ENCODE measurements at places on chromosomes 4 and X. TPM values are rescaled to one million over a fixed set of nuclear protein-coding genes. Genes with fewer than 3 reads are reported as not detected.
A peak's percentile ranks its signal among the peaks of the same experiment; 100 is the strongest.

DNA sequence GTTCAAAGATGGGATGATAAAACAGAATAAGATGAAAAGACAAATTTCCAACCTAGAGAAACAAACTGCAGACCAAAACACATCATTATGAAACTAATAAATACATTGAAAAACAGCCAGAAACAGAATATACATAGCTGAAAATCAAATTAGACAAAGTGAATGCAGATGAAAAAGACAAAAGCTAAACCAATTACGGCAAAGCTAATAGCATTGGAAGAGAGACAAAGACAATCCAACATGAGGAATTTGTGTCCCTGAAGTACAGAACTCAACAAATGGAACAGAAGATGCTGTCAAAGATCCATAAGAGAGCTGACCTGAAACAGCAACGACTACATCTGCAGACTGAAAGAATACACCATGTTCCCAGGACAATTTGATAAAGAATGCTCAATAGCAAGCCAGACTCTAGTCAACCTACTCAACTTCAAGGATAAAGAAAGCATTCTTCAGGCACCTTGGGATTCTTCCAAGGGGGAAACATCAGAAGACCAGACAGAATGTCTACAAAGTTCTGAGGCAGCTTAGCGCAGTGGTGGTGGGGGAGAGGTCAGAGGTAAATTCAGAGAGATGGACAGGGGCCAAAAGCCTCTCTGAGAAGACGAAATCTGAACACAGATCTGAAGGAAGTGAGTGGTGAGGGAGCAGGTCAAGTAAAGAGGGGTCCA is 27.4 kb upstream of the IRAK1 start:
- DNase-seq: no peak

DNA sequence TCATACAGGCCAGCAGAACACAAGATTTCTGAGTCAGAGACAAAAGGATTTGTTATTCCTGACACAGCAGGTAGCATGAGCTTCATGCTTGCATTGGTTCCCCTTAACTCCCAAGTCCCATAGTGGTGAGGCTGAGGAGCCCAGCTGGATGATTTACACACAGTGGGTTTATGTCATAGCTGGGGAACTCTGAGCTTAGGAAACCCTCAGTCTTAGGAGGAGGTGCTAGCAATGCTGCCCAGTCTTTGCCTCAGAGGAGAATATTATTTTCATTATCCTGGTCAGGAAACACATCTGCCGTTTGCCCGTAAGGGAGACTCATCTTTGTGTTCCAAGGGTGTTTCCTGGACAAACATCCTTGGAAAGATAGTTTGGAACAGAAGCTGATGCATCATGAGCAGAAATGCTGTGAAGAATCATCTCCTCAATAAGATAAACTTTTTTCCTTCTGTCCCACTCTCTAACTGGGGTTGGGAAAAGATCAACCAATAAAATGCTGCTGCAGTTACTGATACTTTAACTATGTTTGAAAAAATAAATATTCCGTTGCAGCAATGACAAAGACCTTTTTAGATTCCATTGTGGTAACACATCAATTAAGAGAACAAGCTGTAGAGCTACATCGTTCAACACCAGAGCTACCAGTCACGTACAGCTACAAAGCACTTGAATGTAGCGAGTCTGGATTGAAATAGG is 146.8 kb downstream of the DCLK2 start:
- DNase-seq: no peak

DNA sequence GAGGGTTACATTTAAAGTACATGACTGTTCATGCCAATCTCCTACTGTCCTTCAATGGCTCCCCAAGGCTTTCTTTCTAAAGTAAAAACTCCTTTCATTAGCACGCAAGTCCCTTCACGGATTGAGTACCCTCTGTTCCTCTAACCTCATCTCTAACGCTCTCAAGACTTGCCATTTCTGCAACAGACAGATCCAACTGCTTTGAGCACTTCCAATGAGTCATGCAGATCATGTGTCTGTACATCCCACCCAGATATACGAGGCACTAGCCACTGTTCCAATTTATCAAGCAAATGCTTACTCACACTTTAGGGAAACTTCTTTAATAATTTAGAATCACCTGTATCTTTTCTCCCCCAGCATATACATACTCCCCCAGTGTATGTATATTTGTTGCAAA is 332.5 kb upstream of the ZFP42 start:
- no peak for DNase-seq

GRCh38 chrX:18873836-18874235 is 110.1 kb downstream of the PHKA2 start:
- DNase-seq: no peak

GRCh38 chr4:55409468-55410171 is 13.9 kb downstream of the TMEM165 start:
- no peak for DNase-seq

DNA sequence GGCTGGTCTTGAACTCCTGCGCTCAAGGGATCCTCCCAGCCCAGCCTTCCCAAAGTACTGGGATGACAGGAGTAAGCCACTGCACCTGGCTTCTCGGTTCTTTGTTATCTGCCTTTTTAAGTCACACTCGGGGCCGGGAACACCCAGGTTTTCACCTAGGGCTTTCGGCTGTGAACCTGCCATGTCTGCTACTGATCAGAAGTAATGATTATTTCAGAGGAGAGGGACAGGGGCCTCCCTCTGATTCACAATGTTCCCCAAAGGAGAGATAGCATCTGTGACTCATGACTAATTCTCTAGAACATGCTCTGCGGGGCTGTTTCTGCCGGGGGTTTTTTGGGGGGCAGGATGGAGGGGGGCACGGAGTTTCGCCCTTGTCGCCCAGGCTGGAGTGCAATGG is 26.9 kb downstream of the CRLF2 start:
- DNase-seq: no peak

DNA sequence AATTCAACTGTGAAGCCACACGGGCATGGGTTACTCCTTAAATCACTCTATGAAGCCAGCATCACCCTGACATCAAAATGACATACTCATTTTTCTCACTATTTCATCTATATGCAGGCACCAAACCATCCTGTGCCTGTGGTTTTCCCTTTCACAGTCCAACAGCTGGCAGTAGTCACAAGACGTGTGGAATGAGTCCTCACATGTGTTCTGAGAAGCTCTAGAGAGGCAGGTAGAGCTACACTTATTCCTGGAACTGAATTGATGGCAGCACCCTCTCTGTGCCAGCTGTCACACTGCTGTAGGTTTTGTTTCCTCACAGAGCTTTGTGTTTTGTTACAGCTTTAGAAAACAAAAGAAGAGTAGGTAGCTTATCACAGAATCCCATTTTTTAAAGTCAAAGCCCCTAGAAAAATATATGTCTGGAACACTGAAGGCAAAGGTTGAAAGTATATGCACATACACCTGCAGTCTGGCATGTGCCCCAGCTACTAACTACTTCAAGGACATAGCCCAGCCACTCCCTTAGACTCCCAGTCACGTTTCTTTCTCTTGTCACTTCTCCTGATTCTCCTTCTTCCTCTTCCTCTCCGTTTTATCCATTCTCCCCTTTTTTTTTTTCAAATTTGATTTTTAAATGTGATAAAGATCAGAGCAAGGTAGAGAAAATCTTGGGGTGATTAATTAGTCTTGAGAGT is 107.1 kb downstream of the ANXA10 start:
- DNase-seq: no peak

DNA sequence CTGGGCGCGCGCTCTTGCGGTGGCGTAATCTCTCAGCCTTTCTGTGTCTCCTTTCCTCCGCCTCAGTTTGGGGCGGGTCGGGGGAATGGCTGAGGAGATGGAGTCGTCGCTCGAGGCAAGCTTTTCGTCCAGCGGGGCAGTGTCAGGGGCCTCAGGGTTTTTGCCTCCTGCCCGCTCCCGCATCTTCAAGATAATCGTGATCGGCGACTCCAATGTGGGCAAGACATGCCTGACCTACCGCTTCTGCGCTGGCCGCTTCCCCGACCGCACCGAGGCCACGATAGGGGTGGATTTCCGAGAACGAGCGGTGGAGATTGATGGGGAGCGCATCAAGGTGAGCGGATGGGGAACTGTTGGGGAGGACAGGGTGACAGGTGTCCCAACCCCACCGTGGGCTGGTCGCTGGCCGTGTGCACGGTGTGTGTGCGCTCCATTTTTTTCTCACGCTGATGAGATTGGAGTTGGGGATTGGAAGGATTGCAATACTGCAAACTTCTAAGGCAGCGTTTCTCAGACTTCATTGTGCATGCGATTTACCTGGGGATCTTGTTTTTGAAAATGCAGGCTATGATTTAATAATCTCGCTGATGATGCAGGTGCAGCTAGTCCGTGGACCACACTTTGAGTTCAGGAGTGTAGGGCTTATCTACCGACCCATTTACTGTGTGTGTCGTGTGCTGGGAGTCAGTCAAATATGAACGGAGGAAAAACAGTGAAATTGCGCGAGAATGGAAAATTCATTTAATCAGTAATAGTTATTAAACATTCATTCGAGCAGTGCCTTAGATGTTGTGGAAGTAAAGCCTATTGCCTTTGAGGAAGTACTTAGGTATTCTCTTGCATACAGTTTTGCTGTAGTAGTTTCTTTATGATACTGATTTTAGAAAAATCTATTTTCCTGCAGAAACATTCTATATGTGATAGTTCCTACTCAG is at the start of gene RAB33B:
TSS of gene RAB33B (plus strand) at position 11 of the 935 bp plus-strand sequence. CDS start at position 86, 75 bp downstream.
- peak; percentile 41 for DNase-seq

DNA sequence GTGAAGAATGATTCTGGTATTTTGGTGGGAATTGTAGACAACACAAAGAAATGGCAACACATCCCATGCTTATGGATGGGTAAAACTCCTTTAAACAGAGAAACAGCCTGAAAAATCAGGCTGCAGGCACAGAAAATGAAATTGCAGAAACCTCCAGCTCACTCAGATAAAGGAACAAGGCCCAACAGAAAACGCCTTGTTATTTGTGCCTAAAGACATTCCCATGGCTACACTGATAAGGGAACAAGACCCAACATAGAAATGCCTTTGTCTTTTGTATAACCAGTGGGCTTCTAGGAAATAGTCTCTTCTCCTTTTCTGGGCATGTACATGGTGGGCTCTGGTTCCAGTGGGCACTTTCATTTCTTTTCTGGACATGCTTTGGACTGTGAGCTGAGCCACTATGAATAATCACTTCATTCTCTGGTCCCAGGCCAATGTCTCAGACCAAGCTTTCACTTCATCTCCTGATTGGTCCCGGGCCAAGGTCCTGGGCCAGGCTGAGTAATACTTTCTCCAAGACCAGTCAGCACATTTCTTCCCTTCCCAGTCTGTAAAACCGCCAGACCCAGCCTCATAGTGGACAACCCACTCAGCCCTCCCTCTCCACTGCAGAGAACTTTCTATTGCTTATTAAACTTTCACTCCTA is 160.5 kb downstream of the TBX22 start:
- DNase-seq: no peak

DNA sequence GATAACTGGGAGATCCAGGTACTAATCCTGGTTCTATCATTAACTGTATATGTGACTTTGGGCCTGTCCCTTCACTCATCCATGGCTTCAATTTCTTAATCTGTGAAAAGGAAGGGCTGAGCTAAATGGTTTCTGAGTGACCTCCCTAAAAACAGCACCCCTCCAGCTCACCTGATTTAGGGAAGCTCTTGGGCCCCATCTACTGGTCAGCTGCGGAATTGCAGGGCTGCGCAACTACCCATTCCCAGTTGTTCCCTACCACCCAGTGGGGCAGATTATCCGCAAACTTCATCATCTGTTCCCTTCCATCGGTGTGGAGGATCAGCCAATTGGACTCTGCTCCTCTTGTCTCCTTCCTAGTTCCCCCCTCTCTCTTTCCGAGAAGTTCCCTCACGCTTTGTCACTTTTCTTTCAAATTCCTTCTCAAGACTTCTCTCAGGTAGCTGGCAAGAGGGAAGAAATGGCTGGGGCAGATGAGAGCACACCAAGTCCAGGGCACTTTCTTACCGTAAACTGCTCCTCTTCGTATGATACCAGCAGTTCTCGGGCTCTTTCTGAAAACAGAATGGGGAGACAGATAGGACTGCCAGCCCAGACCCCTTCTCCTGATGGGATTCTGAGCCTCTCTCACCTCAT is 5.8 kb downstream of the LAS1L start:
- DNase-seq: no peak

DNA sequence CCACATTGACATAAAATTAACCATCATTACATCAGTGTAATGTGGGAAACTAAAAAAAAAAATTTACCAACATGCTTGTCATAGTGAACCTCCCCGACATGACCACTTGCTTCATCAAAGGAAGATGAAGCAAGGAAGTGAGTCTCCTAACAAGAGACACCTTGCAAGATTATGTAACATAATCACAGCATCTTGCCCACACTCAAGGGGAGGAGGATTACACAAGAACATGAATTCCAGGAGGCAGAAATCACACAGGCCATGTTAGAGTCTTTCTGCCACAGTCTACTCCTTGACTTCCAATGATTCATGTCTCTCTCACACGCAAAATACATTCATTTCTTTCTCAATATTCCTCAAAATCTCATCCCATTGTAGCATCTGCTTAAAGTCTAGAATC is 93.3 kb downstream of the AKAP4 start:
- DNase-seq: no peak

- no peak for DNase-seq
These were observed 224.4 kb upstream of the PCDH7 start for GRCh38 chr4:30495651-30496310.

Gene RHOXF1
- 1.1 TPM for polyA plus RNA-seq
